ENCODE measurements at places on chromosomes 2 and 18.

DNA sequence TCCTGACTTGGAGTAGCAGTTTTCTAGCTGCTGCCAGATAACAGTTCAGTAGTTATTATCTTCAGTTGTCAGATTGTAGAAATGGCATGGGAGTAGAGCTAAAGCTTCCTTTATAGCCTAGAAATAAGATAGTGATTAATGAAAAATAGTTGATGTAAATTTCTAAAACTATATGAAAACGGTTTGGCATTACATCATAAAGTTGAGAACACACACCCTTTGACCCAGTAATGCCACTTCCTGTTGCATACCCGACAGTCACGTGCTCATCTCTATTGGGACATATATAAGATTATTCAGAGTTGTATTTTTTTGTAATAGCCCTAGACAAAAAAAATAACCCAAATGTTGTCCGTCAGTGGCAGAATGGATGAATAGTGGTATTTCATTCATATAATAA, 39.4 kb upstream of the ASB1 start:
- DNase-seq: no peak

- DNase-seq: peak; percentile 46
These were observed 44.6 kb downstream of the HAUS1 start for GRCh38 chr18:46148810-46149209.

DNA sequence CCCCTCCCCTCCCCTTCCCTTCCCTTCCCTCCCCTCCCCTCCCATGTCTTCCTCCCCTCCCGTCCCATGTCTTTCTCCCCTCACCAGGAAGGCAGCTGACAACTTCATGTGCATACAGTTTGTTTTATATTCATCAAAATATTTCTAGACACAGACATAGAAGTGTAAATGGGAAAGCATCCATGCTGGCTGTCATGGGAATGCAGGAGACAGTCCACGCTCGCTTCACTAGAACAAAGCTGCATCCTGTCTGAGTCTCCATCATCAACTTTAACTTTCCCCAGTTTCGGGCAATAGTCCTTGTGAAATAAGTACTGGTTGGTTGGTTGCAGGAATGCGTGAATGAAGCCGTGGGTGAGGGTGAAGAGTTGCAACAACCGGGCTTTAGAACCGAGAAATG, 226.9 kb downstream of the DCDC2C start:
- DNase-seq: no peak

GRCh38 chr2:186493564-186494085, 7.6 kb downstream of the ZC3H15 start:
- no peak for DNase-seq

- no peak for DNase-seq
These were observed 16.1 kb downstream of the SUPT7L start for GRCh38 chr2:27647289-27647688.

DNA sequence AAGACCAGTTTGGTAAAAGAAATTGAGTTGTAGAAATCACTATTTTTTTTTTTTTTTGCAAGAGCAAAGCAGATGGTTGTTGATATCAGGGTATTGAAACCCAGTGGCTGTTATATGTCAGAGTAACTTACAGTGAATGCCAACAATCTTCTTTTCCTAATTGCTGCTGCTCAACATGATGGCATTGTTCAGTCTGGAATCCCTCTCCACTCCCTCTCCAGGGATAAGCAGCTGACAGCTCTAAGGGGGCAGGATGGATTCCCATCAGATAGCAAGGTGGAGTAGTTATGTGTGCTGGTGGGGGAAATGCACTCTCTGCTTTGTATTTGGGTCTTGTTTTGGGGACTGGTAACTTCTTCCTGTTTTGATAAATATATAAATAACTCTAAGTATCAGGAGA, 200.0 kb downstream of the PIK3C3 start:
- no peak for DNase-seq

DNA sequence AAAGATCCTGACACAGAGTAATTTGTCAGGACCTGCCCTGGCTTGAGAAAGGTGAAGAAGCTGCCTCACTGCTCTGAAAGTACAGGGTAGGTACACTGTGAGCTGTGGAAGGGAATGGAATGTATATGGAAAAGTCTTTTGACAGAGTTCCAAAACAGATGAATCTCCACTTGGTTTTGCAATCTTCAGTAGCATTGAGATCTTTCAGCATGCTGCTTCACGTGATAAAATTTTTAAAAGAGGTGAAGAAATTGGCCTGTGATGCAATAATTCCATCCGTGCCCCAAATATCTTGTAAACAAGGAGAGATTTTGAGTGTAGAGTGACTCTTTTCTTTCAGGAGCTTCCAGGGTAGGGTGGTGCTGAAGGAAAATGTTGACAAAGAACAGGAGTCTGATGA, 123.1 kb downstream of the OSR1 start:
- no peak for DNase-seq

- no peak for DNase-seq
These were observed 71.8 kb downstream of the PRELID3A start for GRCh38 chr18:12479536-12479935.

GRCh38 chr18:8339952-8340351, 269.3 kb upstream of the RAB12 start:
- DNase-seq: no peak

DNA sequence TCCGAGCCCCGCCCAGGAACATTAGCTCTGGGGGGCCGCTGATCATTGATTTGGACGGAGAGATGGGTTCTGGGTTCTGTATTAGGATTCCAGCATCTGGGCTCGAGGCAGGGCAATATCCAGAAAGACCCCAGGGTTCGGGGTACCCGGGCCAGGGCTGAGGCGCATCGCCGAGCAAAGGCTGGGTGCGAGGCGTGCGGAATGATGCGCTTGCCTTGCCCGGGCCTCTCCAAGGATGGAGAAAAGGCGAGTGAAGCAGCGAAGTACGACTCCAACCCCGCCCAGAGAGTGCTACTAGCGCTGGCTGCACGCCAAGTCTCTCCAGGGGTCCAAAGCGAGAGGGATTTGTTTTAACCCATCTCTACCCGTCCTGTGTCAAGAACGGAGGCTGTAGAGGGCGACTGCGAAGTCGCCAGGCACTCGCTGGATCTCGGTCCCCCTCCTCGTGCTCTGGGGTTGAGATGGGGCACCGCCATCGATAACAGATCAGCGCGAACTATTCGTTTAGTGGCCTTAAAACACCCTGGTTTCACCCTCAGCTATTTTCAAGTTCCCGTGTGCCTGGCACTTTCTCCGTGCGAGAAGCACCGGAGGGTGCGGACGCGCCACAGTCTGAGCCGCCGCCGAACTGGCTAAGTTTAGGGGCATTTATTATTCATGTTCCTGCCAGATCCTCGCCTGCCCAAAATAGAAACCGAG, 1.9 kb downstream of the ADCYAP1 start:
- peak; percentile 15 for DNase-seq

DNA sequence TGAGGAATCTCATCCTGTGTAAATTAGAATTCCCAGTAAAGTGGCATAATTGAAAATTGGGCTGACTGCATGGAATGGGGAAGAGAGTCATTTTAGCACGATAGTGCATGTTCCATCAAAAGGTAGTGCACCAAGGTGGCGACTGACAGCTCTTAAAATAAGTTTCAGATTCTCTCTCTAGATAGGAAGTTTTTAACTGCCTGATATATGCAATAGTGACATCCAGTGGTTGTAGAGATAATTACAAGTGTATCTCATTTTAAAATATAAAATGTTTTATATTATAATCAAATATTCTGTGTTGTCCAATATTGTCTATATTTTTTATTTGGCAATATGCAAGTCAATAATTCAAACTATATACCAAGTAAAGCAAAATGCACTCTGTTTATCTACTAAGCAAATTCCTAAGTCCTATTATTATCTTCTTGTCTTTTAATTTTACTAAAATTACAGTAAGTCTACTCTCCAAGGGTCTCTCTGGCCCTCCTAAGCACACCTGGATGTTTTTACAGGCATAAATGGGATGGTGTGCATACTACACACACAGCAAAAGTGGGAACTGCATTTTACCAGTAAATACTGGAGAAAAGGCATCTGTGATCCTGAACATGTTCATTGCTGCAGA, 397.7 kb upstream of the HNRNPA3 start:
- peak; percentile 22 for DNase-seq

GRCh38 chr2:64225491-64225890, 81.3 kb upstream of the PELI1 start:
- DNase-seq: no peak

GRCh38 chr2:207012461-207012860, 73.1 kb downstream of the CPO start:
- no peak for DNase-seq

GRCh38 chr2:118813601-118814339, 33.7 kb downstream of the EN1 start:
- no peak for DNase-seq

DNA sequence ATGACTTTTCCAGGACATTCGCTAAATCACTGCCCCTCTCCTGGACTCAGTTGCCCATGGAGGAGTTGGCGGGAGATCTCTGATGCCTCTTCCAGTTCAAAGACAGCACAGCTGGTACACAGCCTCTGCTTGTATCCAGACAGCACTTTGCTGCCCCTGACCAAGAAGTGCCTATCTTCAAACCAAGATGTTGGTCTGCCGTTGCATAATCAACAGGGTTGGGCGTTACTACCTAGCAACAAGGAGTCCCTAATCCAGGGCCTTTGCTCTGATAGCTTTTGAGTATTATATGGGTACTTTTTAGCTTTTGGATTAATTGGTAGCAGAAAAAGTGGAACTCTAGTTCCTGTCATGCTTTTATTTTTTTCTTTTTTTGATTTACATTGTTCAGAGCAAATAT, 166.6 kb downstream of the FAM210A start:
- DNase-seq: no peak

DNA sequence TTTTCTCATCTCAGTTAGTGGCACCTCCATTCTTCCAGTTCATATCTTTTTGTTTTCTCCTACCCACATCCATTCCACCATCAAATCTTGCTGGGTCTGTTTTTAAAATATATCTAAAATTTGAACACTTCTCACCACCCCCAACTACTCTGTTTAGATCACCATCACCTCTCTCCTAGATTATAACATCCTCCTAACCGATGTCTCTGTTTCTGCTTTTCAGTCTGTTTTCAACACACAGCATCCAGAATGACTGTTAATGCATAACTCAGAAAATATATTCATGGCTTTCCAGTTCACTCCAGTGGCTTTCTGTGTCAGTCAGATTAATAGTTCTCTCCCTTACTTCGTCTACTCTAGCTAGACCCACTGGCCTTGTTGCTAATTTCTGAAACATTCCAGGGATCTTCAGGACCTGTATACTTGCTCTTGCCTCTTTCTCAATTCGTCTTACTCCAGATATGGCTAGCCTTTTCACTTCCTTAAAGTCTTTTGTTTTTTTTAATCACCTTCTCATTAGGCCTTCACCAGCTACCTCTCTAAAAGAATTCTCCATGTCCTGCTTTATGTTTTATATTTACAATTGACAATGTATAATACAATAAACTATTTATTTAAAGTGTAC, 105.3 kb downstream of the COMMD1 start:
- no peak for DNase-seq

- no peak for DNase-seq
These were observed 896.2 kb downstream of the CCDC85A start for GRCh38 chr2:57080035-57080434.

DNA sequence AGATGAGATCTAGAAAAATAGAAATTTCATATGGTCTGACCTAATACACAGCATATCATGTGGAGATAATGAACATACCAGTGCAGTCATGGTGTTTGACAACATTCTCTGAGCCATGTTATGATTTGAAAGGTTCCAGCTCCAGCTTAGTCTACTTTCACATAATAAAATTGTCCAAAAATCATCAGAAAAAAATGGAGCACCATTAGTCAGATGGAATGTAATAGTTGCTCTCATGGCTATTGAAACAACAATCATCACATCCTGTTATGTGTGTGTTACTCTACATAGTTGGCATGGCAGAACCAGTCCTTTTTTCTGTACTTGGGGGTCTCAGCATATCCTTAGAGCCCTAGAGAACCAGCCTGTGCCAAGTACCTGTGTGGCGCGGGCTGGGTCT, 678.9 kb upstream of the FANCL start:
- no peak for DNase-seq

DNA sequence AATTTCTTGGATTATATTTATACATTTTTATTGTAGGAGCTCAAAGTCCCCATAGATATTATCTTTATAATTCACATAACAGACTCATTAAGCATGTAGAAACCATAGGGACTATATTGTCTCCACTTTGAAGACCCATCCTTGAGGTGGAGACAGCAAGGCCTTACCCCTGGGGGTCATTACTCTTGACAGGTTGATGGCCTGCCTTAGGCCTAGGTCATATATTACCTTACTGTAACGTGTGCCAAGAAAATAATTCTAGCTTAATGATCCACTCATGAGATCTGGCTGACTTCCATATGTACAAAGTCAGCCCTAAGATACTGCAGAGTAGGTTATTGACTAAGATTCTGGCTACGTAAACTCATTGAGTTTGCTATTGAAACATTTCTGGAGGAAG, 65.4 kb upstream of the GLS start:
- DNase-seq: no peak

GRCh38 chr2:144939590-144939989, 419.7 kb upstream of the ZEB2 start:
- DNase-seq: no peak

DNA sequence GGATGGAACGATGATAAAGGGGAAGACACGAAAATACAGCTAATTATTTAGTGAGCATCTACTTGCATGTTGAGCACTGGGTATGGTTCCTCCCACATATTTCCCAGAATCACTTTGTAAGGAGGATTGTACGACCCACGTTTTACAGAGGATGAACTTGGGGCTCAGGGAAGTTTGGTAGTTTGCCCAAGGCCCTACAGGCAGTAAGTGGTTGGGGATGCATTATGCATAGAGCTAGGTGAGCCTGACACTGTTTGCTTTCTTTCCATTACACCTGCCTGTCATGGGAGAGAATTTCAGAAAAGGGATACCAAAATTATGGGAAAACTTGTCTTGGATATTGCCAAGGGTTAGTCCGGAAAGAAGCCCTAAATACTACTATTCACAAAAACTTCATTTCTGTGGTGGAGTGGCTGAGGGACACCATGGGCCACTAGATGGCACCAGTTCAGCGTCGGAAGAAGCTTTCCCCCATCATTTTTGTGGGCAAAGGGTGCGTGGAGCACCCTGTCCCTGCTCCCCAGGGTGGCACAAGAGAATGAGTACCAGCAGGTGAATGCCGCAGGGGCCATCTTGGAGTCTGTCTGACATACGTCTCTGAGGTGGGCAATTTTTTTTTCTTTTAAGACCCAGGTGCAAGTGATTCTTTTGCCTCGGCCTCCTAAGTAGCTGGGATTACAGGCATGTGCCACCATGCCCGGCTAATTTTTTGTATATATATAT, 23.5 kb upstream of the C18orf32 start:
- peak; percentile 50 for DNase-seq

GRCh38 chr2:44230378-44230777, 44.9 kb upstream of the SLC3A1 start:
- no peak for DNase-seq

- no peak for DNase-seq
These were observed 16.9 kb downstream of the ZBTB7C start for GRCh38 chr18:48392268-48392667.

GRCh38 chr2:172052000-172052983, 33.0 kb upstream of the DLX1 start:
- no peak for DNase-seq

DNA sequence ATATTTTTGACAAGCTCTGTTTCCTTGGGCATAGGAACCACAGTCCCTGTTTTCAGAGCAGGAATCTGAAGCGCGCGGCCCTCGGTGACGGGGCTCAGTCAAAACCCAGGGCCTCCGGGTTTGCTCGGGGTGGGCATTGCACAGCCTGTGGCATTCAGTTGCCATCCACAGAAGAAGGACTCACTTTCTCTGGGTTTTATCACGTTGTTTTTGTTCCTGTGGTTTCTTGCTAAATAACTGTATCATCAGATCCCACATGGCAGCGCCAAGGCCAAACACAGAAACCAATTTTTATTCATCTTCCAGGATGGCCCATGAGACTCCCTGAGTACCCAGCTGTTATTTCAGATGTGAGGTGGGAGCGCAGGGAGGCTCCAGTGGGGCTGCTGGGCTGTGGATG, 35.6 kb downstream of the SGPP2 start:
- DNase-seq: no peak
